ENCODE measurements at places on chromosomes 12 and 14. TPM values are rescaled to one million over a fixed set of nuclear protein-coding genes. Genes with fewer than 3 reads are reported as not detected.

Gene KCNA5
- total RNA-seq, result not detected

- no peak for DNase-seq
These were observed 218.1 kb downstream of the RMST start for GRCh38 chr12:97680751-97681150.

- DNase-seq, result no peak
These were observed 51.8 kb downstream of the PPP1R36 start for GRCh38 chr14:64601571-64601970.

Gene RPL10L
- not detected for total RNA-seq

DNA sequence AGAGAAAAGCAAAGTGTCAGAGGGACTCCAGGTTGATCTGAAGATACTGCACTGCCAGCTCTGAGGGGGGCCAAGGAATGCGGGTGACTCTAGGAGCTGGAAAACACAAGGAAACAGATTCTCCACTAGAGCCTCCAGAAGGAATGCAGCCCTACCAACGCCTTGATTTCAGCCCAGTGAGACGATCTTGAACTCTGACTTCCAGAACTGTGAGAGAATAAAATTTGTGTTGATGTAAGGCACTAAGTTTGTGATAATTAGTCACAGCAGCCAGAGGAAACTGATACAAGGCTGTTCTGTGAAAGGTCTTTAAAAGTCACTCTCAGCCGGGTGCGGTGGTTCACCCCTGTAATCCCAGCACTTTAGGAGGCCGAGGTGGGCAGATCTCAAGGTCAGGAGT, 34.2 kb downstream of the CKAP4 start:
- DNase-seq, result no peak

GRCh38 chr12:1796515-1797010, 23.8 kb upstream of the LRTM2 start:
- peak; percentile 27 for DNase-seq

GRCh38 chr14:56333359-56334292, 215.4 kb downstream of the PELI2 start:
- no peak for DNase-seq
